NCI-H1105 (cell line): ENCODE measurements at places on chromosomes 5 and 9.

- DNase-seq = no peak
Measured at GRCh38 chr5:176891331-176891958, 7.7 kb downstream of the HK3 start.

- DNase-seq = no peak
Measured at GRCh38 chr5:134082264-134082992, 32.1 kb upstream of the TCF7 start.

DNA sequence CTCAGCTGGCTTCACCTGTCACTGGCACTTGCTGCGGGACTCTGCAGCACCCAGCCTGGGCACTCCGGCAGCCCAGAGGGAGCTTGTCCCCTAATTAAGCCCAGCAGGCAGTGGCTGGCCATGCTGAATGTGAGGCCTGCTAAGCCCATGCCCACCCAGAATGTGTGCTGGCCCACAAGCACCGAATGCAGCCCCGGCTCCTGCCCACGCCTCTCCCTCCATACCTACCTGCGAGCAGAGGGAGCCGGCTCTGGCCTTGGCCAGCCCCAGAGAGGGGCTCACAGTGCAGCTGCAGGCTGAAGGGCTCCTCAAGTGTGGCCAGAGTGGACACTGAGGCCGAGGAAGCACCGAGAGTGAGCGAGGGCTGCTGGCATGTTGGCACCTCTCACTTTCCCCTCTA is 32.4 kb upstream of the SUB1 start:
- no peak for DNase-seq

DNA sequence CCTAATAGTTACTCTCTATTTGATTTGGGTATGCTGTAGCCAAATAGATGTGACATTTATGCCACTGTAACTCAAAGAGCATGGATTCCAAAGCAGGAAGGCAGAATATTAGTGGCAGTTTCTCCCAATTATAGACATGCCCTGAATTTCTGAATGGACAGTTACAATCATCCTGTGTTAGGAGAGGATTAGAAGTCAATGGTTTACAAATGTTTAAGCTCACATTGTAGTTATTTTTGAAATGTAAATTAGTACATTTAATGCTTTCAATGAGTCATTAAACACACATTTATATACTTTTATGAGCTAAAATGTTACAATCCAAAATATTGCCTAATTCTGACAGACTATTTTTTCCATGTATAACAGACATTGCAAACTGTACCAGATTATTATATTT is 62.3 kb upstream of the CDH18 start:
- DNase-seq = no peak
